ENCODE measurements at places on chromosomes 1 and 21.

- DNase-seq: no peak
Measured at GRCh38 chr1:198606020-198606438, 32.8 kb upstream of the PTPRC start.

- DNase-seq: no peak
Measured at GRCh38 chr21:42107881-42108553, 36.9 kb downstream of the UMODL1 start.

DNA sequence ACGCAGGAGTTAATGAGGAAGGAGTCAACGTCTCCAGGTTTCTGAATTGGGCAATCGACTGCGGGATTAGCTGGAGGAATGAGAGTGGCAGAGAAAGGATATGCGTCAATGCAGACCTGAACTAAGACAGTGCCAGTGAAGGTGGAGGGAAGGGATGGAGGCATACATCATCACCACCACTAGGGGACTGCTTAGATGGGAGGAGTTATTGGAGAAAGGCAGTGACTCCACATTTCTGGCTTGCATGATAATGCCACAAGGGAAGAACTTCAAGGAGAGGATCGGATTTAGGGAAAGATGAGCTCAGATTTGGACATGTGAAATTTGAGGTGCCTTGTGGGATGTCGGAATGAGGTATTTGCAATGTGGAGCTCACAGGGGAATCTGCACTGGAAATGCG lies 17.5 kb downstream of the VASH2 start:
- DNase-seq: no peak

DNA sequence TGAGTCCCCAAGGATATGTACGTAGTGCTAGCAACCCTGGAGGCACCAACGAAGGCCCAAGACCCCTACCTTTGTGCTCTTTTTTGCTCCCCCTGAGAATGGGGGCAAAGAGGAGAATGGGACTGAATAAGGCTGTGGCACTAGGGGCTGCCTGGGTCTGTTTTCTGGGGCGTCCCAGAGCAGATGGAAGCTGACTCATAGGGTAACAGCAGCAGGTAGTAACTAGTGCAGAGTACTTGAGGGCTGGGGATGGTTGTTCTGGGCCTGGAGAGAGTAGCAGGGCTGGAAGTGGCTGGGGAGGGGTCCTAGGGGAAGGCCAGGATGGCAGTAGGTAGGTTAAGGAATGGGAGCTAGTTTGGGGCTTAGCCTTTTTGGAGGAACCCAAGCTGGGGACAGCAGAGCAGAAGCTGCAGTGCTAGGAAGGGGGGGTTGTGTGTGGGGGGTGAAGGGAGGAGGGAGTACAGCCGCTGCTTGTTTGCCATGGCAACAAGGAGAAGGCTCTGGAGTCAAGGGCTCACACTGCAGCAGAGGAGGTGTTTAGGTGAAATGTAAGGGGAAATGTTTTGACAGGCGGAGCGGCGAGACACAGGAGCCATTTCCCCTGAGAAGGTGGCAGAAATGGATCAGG lies 1.8 kb downstream of the NCDN start:
- DNase-seq: no peak

DNA sequence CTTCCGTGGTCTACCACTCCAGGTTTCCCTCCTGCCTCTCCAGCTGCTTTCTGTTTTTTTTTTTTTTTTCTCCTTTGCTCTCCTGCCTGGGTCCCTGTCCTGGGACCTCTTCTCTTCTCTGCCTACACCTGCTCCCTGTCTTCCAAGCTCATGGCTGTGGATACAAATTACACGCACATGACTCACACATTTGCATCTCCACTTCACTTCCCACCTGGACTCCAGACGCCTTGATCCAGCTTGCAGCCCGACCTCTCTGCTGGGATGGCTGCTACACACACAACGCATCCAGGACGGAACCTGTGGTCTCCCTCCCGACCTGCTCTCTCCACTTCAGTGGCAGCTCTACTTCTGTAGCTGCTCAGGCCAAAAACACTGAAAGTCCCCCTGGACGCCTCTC lies 44.4 kb upstream of the B3GALT5 start:
- no peak for DNase-seq

DNA sequence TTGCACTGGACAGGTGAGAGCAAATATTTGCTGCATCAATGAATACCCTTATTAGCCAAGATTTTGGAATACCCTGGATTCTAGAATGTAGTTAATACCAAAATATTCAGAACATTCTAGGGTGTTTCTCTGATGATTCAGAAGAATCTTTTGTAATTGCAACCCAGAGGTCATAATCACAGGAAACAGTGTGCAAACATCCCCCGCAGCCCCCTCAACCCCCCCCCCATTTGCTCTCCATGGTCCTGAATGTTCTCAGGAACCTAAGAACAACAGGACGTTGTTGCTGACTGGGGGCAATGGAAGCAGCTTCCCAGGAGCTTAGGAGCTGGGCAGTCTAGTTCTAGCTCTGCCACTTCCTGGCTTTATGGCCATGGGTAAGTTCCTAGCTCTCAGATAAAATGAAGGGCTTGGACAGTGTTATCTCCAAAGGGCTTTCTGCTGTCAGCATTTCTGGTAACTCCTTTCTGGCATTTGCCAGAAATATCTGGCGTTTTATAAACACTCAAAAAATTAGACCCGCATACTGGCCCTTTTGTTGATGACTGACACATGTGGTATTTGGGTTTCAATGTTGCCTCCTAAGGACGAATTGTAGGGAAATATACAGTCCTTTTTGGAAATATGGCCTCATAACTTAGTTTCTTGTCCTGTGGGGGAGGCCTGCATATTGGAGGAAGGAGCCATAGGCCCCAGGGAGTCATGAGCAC lies 178.6 kb downstream of the RRAGC start:
- no peak for DNase-seq

DNA sequence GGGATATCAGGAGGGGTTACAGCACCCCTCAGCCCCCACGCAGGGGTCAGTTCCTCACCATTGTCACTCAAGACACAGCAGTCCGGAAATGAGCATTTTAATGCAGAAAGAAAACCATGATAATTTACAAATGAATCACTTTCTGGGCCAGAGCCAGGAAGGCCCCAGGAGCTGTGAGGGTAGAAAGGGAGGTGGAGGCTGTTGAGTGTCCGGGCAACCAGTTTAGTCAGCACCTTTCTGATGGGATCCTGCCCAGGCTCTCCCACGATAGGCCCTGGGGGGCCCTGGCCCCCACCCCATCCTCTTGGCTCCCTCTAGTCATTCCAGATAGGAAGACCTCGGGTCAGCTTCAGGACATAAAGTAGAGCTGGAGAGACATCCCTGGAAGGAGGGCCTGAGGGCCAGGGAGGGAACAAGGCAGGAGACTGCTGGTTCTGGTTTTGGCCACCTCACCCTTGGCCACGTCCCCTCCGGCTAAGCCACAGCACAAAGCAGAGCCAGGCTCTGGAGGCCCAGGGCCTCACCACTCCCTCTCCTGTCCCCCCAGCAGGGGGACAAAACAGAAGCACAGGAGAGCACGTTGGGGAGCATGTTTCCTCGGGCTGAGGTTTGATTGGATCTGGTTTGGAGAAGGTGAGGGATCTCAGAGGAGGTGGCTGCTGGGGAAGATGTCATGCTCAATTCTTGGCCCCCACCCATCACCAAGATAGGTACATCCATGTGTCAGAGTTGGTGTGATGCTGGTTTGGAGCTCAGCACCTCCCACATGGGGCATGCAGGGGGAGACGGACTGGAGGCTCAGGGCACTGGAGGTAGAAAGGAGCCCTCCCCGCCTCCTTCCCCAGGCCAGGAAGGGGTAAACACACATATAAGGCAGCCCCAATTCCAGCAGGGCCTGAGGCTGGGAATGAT lies 20.6 kb downstream of the ETNK2 start:
- peak; percentile 49 for DNase-seq

- DNase-seq: no peak
Measured at GRCh38 chr1:180586671-180587155, 27.9 kb downstream of the OVAAL start.

- DNase-seq: no peak
Measured at GRCh38 chr21:46027851-46028493, 46.4 kb downstream of the COL6A1 start.

GRCh38 chr21:16117331-16117730 lies 387.5 kb downstream of the USP25 start:
- no peak for DNase-seq

DNA sequence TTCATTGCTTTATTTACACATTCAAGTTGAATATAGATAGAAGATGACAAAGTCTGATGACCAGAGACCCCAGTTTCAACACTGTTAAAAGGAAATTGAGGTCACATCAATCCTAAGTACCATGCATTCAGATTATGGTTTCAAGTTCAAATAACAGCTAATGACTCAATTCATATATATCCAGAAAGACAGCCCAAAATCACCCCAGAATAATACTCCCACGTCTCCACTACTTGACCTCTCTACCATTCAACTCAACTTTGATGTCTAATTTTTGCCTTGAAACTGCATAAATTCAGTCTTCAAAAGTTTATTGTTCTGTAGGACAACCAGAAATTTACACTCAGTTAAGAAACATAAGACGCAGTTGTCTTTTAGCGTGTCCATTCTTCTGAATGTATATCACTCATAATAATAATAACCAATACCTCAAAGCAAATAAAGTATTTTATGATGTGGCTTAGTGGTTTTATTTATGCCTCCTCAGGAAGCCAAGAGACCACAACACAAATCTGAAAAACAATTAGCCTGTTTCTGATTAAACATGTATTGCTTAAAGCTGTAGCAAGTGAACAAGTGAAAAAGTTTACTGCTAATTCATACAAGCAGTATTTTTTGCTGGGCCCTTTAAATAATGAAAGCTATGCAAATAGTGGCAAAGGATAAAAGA lies 569.0 kb downstream of the LTN1 start:
- DNase-seq: no peak

Measured in omental fat pad (tissue), 4 donors.